GM04504 (cell line): ENCODE measurements at places on chromosomes 3 and 15.

DNA sequence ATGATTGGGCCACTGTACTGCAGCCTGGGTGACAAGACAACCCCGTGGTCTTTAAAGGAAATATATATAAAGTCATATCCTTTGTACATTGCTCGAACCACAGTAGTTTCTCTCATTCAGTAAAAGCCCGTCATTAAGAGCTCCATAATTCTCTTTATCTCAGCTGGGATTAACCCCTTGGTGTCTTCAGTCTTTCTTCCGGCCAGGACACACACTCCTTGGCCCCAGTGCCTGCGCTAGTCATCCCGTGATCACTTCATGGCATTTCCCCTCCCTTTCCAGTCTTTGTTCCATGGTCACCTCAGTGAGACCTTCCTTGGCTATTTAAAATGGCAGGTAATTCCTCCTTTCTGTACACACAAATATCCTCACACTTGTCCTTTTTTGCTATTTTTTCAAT, 3.3 kb downstream of the RPL35A start:
- no peak for DNase-seq

- no peak for DNase-seq
These were observed 27.0 kb downstream of the SUCNR1 start for GRCh38 chr3:151900460-151900859.

DNA sequence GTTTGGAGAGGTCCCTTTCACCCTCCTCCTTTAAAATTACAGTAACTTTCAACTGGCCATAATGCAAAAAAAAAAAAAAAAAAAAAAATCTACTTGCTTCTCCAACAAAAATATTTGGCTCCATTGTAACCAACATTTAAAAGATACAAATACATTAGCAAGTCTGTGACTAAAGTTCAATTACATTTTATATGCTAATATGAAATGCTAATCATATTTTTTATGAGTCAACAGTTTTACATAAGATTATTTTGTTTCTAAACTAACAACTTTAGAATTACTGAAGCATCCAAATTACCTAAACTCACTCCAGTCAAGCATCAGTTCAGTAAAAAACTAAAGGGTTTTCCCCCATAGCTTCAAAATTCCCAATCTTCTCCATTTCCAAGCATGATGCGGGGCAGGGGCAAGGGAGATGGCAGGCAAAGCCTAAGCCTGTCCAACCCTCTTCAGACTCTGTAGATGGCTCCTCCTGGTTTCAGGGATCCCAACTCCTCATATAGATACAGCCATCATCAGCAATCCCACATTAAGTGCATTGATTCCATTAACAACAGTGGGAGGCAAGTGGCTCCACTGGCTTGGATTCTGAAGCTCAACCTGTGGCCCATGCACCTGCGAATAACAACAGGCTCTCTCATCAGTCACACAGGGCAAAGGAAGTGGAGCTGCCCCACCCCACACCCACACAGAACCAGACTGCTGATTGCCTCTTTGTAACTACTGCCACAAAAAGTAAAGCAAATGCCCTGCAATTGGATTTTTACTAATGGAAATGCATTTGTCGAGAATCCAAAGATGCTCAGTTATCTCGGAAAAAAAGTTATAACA, 15.0 kb downstream of the SFMBT1 start:
- DNase-seq: no peak

DNA sequence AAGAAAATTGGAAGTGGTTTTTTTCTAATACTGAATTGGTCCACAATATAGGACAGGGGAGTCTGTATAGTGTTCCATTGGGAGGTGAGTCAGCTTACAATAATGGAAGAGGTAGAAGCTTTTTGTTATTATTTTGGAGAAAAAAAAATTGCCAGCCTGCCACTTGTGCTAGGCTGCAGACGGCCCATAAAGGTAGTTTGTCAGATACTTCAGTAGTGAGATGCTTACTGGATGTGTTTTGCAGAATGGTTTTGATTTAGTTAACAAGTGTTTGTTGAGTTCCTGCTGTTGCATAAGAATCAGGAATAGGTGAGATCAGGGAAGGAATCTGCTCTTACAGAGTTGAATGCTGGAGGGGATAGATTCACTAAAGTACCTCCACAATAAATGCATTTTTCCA, 1.0 kb downstream of the DTWD1 start:
- no peak for DNase-seq

DNA sequence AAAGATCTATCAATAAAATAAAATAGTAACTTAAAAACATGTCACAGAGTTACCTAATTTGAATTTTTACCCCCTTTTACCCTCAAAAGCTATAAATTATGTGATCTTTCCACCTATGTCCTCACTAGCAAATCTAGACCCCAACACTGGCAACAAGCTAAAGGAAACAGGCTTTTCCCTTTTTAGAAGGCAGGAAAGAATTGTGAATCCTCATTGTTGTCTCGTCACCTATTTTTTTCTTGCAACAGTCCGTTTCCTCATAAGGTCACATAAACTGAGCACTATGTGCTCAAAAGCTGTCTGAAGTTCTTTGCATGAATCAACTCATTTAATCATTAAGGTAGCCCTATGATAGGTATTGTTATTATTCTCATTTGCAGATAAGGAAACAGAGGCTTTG, 34.6 kb upstream of the DAZL start:
- DNase-seq: no peak

DNA sequence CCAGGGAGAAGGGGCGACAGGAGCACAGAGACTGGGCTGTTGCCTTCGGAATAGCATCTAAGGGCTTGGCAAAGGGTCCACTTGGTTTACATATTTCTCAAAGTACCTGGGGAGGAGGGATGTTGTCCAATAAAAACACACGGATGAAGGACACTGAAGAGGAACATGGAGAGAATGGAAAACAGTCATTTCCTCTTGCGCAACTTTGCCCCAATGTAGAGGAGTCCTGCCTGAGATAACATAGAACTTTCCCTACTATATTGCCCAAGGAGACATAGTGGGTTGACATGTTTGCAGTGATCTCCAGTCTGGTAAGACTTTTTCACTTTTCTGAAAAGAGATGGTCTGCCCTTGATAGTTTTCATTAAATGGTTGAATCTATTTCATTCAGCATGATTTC, 468.8 kb upstream of the SUCLG2 start:
- no peak for DNase-seq

GRCh38 chr3:25080461-25080860, 347.6 kb upstream of the RARB start:
- no peak for DNase-seq

DNA sequence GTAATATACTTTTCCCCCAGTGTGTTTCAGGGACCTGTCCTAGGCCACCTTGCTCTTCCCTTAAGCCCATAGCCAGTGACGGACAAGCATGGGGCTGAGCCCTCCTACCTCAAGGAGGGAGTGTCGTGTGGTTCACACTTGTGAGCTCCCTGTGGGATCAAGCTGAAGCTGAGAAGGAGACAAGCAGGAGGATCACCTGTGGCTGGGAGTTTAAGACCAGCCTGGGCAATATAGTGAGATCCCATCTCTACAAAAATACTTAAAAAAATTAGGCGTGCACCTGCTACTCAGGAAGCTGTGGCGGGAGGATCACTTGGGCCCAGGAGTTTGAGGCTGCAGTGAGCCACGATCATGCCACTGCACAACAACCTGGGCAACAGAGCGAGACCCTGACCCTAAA, 76.7 kb upstream of the RPL35A start:
- no peak for DNase-seq

DNA sequence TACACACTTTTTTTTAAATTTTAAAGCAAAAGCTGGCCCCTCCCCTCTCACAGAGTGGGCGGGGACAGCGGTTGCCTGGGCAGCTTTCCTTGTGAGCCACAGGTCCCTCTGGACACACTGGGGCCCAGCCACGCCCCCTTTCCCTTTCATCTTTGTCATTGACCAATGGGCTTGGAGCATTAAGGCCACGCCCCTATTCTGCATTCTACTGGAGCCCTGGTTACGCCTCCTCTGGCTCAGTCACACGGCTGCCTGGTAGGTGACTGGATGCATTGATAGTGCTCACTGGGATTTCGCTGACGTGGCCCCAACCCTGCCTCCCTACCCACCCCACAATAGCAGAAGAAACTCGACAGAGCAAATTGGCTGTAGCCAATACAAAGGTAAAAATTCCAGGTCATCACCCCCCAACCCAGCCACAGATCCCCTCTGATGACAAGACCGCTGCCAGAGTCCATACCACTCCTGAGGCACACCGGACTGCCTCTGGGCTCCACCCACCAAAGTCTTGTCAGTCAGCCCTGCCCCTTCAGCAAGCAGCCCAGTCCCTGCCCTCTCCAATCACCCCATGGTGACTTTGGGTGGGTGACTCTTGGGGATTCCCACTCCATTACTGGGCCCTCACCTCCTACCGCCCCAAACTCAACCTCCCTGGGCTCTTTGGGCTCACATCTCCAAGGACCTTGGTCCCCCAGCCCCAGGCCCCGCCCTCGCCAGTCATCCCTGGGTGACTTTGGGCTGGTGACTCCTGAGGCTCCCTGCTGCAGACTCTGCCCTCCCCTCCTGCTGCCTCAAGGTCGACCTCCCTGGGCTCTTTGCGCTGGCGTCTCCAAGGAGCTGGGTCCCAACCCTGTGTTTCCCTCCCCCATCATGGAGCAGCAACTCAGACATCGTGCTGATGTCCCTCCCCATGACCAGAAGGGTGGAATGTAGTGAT, 112.2 kb upstream of the FAN1 start:
- DNase-seq: no peak

- no peak for DNase-seq
These were observed 63.7 kb upstream of the DLG1 start for GRCh38 chr3:197362081-197362480.

DNA sequence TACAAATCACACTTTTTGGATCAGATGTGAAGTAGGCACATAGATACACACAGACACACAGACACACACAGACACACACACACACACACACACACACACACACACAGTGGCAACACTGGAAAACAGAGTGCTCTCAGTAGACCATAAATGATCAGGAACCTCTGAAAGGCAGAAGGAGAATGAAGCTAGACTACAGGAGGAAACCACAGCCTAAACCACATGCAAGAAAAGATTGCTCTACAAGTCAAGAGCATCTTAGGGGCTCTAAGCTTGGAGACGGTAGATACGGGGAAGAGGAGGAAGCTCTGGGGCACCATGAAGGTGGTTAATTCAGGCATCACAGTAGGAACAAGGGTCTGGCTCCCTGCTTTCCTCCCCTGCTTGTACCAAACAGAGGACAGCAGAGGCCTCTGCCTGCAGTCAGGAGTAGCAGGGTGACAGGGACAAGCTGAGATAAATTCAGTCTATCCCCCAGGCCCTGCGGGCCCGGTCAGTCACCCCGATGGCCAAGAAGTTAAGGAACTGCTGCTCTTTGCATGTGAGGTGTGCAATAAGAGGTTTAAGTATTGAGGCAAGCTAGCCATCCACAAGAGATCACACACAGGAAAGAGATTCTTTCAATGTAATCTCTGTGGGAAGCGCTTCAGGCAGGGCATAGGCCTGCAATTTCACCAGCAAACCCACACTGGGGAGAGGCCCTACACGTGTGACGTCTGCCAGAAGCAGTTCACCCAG, 23.5 kb upstream of the ARPIN start:
- DNase-seq: no peak

DNA sequence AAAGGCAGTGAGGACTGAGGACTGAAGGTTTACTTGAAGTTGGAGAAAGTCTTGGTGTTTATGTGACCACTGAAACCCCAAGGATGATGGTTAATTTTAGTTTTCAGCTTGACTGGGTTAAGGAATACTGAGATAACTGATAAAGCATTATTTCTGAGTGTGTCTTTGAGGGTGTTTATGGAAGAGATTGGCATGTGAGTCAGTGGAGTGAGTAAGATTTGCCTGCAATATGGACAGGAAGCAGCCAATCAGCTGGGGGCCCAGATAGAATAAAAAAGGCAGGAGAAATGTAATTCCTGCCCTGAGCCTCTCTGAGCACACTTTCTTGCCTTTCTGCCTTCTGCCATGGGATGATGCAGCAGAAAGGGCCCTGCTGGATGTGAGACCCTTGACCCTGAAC, 92.4 kb downstream of the KBTBD8 start:
- no peak for DNase-seq

GRCh38 chr3:168991803-168992202, 671.7 kb downstream of the MECOM start:
- DNase-seq: no peak

- no peak for DNase-seq
These were observed 473.9 kb upstream of the THBS1 start for GRCh38 chr15:39106950-39107349.
